NCI-H2081 treated with DMSO at 0.1 percent for 48 hours (cell line): ENCODE measurements at places on chromosomes 5 and 9.

GRCh38 chr9:120531683-120532300, 48.2 kb downstream of the CDK5RAP2 start:
- DNase-seq: no peak

DNA sequence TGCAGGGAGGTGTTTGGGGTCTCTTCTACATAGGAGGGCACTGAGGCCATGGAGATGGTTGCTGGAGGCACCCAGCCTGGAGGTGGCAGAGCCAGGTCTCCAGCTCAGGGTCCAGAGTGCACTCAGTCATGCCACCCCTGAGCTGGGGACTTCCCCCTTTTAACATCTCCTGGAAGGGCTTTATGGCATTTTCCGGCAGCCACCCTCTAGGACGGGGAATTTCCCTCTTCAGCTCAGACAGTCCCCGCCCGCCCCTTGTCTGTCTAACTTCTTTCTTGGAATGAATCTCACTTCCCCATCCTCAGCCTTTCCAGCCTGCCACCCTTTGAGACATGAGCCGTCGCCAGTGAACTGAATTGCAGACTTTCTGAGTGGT, 49.9 kb downstream of the COL15A1 start:
- no peak for DNase-seq

GRCh38 chr5:18403941-18404438, 769.7 kb downstream of the TAF11L14 start:
- no peak for DNase-seq

- DNase-seq: no peak
Observed at GRCh38 chr5:176410486-176411180, 5.7 kb downstream of the CLTB start.

DNA sequence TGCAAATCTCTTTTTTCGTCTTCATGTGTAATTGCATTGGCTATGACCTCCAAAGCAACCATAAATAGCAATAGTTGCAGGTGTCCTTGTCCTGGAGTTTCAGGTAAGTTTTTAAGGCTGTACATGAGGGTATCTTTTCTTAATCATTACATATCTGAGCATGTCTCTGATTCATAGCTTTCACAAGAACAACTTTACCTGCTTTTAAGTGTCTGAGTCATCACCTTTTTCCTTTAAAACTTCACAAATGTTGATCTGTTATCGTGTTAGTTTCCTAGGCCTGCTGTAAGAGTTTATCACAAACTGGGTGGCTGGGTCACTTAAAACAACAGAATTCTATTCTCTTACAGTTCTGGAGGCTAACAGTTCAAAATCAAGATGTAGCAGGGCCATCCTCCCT, 13.8 kb downstream of the GARNL3 start:
- DNase-seq: no peak

DNA sequence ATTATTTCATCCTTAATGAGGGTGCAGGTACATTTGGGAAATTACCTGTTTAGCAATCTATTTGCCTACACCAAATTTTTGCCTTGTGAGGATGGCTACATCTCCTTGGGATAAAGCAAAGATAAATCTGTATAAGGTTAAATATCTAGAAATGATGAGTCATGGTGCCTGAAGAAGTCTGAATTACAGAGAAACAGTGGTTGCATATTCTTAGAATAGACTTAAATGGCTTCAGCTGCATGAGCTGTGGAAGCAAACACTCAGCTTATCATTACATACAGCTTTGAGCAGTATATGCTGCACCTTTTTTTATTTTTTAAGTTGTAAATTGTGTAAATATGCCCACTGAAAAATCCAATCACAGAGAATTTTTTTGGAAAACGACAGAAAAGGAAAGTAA, 153.5 kb downstream of the RAPGEF6 start:
- DNase-seq: no peak

GRCh38 chr5:134997015-134997414, 29.3 kb downstream of the CATSPER3 start:
- no peak for DNase-seq

DNA sequence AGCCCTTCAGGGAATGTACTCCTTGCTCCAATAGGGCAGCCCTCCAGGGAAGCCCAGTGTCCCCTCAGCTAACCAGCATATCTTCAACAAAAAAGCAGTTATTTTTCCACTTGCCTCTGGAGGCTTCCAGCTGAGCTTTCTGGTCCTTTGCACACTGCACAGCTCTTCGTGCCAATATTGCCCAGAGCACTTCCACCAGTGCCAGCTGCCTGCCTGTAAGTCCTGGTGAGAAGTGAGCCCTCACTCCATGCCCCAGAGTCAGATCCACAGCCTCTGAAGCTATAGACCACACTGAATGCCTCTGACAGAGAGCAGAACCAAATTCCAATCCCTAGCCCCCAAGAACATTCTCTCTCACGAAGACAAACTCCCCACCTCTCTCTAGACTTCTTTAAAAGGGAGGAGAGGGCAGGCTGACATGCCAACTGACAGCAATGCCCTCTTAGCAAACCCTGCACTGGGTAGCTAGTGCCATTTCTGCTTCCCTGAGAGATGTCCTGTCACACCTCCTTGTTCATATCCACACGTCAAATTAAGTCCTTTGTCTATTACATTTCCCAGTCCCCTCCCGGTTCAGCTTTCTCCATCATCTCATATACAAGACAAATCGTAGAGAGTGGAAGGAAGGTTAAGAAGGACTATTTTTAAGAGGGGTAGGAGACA, 12.7 kb upstream of the HEXB start:
- no peak for DNase-seq

- DNase-seq: no peak
Observed at GRCh38 chr5:133962131-133962530, 6.3 kb downstream of the C5orf15 start.

- no peak for DNase-seq
Observed at GRCh38 chr5:141649056-141649688, 2.0 kb downstream of the FCHSD1 start.

- no peak for DNase-seq
Observed at GRCh38 chr9:79021084-79021483, 550.7 kb upstream of the TLE4 start.

DNA sequence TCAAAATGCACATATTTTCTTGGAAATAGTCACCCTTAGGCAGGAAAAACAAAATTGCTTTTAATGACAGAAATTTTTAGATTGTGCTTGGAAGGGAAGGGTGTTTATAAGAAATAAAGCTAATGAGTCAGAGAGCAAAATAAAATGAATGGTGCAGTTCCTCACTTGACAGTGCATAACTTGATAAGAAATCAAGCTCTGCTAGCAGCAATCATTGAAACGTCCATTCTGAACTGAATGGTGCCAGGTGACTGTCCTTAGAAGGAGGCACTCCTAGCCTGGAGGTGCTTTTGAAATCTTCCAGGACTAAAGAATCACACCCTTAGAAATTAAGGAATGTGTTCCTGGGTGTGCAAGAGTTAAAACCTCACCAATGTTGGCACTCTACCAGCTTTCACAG, 202.5 kb downstream of the EFNA5 start:
- DNase-seq: no peak

DNA sequence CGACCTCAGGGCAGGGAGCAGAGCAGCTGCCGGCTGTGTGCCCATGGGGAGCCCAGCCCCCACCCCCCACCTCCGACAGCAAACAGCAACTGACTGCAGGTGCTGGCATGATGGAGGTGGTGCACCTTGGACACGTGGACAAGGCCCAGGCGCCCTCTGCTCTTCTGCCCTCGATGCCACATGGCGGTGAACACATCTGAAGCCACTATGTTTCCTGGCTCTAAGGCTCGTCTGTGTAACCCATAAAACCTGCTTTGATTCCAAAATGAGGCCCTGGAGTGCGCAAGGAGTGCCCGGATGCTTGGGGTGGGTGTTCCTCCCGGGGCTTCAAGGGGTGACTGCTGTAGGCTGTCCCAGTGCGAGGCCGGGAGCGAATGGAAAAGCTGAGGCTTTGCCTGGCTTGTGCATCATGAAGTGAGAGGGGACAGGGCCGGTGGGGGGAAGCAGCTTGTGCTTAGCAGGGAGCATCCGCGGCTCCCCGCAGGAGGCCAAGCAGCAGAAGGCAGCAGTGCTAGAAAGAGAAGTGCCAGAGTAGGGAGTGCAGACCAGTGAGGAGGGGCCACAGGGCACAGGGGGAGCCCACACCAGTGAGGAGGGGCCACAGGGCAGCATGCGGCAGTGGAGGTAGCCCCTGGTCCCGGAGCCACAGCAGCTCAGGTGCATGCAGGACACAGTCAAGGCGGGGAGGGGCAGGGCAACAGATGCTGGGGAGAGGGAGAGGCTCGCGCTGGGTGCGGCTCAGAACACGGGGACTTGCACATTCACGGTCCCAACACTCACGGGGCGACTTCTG, 30.0 kb downstream of the NKD2 start:
- no peak for DNase-seq

- DNase-seq: no peak
Observed at GRCh38 chr9:108755979-108756378, 99.8 kb downstream of the ACTL7B start.

DNA sequence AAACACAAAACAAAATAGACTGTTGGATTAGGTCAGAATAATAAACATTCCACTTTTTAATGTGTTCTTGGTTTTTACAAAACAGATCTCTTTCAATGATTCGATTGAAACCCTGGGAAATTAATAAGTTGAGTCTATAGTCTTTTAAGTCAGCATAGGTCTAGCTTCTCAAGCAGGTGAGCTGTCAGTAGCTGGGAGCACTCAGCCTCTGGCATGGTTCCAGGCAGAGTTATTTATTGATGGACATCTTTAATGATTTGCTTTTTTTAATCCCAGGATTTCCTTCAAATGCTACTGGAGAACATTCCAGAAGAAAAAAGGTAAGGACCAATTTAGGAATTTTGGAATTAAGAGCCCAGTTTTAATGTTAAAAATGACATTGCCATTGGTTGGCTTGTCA, 241.0 kb downstream of the AOPEP start:
- no peak for DNase-seq

DNA sequence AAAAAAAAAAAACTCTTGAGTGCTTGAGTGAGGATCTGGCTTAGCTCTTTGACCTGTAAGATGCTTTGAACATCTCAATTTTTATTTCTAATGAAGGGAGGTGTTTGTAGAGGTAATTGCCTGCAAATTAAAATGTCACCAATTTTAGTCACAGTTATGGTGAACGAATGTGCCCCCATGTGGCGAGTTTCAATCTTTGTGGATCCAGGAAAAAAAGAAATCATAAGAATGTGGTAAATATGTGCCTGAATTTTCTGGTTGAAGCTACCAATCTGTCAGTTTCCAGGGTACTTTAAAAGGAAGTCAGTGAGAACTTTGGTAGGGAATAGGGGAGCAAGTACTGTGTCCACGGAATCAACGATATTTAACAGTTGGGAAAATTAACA, 1772.4 kb upstream of the CDH9 start:
- no peak for DNase-seq

DNA sequence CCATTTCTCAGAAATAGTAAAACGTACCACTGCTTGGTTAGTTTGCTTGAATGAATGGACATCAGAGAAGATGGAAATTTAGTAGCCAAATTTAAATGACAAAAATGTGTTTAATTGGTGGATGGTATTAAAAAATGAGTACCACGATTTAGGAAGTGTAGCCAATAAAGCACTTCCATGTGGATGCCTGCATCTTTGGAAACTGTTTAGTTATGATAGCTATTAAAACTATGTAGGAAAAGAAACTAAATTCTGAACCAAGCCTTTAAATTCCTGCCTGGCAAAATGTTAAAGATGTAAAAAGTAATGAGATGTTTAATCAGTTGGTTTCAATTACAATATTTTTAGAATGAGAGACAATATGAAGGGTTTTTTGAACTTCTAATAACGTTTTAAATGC, 94.8 kb downstream of the NUDT12 start:
- DNase-seq: no peak

GRCh38 chr5:28685794-28686193, 1647.4 kb upstream of the CDH9 start:
- DNase-seq: no peak

DNA sequence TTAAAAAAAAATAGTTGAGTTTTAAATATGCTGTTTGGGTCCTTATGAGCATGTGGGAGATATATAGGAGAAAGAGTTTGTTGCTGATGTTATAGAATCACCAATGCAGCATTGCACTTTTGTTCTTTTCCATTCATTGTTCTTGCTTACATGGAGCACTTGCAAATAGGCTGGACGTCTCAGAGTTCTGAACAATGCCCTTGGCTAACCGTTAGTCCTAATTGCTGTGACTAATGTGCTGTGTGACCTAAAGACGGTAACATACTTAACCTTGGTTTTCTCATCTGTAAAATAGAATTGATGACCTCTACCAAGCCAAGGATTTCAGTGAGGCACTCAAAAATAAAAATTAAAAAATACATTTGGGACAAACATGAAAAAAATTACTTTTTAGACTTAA, 29.8 kb downstream of the PIK3R1 start:
- DNase-seq: no peak

GRCh38 chr5:176407456-176408251, 8.7 kb downstream of the CLTB start:
- no peak for DNase-seq
